ENCODE measurements at places on chromosomes 7 and 10.

DNA sequence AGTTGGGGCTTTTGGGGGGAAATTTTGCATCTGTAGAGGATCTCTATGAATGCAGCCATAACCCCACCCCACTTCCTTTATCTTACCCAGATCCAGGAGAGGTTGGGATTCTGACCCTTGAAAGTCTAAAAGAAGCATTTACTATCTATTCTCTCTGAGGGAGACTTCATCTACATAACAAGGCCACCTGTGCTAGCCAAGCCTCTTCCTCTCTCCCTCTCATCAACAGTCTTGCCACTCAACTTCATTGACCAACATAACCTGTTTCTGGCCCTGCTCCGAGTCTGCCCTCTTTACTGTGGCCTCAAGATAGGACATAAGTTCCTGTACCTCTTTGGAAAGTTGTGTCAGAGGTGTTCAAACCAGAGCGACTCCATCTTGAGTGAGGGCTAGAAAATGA is 19.4 kb downstream of the TUBAL3 start:
- DNase-seq, result no peak

- DNase-seq, result no peak
These were observed 63.3 kb downstream of the IMMP2L start for GRCh38 chr7:111499027-111499426.

- peak; percentile 49 for DNase-seq
These were observed 44.6 kb downstream of the TAX1BP1 start for GRCh38 chr7:27784399-27785053.

DNA sequence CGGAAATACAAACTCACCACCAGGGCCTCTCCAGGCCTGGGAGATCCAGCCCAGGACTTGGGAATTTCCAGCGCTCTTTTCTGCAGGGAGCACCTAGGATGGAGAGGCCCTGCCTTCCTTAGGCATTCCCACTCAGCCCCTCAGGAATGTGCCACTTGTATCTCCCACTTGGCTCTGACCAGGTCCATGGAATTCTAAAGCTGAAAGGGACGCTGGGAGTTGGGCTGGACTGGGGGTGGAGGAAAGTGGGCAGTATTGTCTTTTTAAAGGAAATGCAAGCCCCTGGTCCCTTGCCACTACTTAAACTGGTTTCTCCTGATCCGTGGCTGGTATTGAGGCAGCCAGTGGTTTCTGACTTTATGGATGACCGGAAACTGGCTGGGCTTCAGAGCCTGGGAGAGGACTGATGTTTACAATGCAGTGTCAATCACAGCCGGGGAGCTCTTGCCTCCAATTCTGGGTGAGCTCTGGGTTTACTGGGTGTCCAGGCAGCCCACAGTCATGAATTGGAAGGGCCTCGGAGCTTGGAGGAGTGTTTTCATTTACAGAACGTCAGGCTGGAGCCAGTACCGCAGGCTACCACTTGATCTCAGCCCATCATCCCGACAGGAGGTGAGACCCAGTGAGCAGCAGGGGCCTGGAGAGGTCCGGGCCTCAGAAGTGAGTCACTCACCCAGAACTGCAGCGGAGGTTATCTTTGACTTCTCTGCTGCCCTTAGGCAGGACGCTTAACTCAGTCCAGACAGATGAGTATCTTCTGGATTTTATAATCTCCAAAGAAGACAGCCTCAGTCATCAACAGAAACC is 27.3 kb downstream of the AGAP3 start:
- DNase-seq, result peak; percentile 61

GRCh38 chr10:28139138-28139537 is 140.3 kb upstream of the ODAD2 start:
- DNase-seq, result no peak

DNA sequence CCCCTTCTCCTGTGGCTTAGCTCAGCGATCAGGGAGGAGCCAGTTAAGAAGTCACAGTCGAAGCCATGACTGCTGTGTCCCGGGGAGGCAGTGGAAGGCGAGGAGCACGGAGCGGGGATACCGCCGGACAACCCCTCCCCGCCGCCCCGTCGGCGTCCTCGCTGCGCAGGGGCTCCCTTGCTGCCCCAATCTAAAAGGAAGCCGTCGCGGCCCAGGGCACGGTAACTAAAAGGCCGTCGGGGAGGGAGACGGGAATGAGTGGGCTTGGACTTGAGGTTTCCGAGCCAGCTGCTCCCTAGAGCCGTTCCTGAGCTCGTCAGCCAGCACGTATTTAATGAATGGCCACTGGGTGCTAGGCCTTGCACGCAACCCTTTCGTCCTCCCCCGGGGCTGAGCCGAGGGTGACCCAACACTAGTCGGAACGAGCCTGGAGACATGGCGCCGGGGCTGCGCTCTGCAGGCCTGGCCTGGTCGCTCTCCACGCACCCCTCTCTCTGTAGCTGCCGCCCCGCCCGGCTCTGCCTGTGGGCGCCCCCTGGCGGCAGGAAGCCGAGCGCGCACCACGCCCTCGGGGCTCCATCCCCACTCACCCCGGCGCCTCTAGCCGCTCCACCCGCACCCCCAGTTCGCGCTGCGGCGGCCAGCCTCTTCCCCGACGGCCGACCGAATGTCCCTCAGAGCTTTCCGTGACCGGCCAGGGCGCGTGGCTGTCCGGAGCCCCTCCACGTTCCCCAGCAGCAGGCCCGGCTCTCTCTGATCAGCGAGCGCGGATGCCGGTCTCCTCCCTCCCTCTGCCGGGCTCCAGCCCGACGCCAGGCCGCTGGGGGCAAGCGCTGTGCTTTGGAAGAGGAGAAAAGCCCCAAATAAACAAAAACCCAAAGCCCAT is 29.3 kb upstream of the KCNK18 start:
- no peak for DNase-seq

- no peak for DNase-seq
These were observed 211.1 kb downstream of the HDAC9 start for GRCh38 chr7:18706670-18707069.

DNA sequence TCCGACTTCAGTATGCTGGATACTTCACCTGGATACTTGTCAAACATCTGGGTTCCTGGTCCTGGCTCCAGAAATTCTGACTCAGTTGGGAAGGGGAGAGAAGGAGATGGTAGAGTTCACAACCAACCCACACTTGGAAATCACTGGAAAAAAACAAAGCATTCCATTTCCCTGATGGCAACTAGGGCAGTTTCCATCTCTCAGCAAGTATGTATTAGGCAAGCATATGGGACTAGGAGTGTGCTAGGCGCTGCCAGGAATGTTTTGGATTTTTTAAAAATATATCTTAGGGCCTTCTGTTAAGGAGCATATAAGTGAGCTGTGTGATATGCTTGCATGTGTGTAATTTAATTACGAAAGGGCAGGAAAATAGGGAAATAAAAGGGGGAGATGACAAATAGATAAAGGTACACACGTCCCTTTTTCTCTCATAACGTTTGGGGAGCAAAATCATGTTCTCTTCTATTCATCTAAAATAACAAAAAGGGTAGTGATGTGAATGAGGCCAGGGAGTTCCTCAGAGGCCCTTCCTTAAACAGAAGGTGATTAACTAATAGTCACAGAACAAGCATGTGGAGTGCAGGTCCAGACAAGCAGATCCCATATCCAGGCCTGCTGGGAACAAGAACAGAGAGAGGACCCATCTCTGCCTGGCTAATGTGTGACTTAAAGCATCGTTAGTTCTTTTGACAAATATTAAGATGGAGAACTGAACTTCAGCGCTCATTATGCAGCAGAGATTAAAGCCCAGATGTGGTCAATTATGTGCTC is 64.5 kb upstream of the NFE2L3 start:
- no peak for DNase-seq

DNA sequence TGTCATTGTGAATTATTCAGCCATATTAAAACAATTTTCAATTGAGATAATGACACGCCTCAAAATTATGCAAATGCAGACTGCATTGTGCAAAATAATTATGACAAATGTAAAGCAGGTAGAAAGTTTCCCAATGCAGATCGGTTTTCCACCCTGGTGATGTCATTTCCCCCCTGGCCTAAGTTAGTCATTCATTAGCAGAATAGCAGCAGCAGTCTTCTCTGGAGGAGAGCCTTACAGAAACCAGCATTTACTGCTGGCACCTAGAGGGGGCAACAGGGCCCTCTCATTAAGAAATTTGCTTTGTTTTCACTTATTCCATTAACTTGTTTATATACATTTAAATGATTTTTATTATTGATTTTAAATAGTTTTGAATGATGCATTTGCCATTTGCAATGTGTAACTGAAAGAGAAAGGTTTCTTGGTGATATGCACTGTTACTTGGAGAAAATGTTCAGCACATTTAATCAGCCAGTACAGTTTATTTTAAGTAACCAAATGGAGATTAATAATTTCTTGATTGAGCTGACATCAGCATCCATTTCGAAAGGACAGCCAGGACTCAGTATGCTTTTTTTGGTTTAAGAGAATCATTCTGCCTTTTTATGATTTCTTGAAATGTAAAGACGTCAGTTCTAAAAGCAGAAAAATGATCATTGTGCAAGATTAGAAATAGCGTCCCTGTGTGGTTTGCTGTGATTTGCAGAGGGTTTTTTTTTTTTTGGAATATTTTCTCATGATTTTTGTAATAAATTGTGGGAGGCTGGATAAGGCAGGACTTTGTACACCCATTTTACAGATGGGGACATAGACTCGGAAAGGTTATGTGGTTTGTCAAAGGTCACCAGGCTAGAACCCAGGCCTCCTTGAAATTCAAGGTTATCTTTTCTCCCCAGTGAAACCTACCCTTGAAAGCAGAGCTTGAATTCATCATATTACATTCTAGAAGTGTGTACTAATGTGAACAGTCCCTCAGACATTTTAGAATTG is 3.5 kb downstream of the ARID5B start:
- DNase-seq, result peak; percentile 63

DNA sequence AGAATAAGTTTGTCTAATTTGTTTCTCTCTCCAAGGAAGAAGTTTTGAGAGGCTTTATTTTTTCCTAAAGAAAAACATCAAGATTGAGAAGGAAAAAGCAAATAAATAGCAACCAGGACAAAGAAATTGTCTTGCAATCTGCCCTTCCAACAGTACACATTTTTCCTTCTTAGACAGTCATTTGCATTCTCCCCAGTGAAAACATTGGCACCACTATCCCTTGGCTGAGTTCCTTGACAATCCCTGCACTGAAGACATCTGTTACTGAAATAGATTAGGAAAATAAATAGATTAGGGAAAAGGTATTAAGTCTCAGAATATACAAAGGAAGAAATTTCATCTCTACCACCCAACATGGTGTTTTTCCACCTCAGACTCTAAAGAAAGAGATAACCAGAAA is 12.2 kb upstream of the TMEM243 start:
- no peak for DNase-seq

DNA sequence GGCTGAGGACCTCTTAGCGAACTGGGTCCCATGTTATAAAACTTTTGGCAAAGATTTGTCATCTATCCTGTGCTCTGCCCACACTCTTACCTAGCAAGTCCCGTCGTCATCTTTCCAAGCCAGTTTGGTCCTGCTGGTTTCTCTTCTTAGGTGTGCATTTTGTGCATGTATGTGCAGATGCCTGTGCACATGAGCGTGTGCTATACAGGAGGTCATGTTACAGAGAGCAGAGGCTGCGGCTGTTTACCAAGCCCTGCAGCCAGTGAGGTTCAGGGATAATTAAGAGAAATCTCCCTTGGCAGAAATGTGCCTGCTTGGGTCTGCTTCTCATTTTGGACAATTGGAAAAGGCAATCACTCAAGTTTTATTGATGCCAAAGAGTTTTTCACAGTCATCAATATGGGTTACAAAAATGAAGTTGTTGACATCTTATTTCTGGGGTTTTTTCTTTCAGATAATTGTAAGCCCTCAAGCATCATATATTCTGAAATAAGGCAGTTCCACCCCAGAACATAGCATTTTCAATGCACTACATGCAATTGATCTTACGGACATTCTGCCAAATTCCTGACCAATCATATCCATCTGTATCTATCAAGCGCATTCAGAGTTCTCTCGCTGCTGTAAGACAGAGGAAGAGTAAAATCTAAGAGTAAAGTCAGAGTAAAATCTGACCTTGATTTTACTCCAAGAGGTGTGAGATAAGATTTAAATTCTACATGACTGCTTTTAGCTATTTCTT is 361.4 kb upstream of the ZNF32 start:
- no peak for DNase-seq

DNA sequence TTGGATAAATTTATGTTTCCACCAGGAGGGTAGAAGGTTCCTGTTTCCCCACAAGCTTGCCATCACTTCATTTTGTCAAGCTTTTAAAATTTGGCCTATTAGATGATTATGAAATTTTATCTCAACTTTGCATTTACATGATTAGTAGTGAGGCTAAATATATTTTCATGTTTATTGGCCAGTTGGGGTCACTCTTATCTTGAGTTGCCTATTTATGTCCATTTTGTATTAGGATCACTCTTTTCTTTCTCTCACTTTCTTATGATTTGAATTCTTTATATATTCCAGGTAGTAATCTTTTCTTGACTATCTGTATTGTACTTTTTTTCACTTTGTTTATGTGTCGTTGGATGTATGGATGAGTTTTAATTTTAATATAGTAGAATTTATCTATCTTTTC is 218.6 kb upstream of the SLC26A5 start:
- DNase-seq, result no peak

- no peak for DNase-seq
These were observed 36.3 kb downstream of the JAZF1 start for GRCh38 chr7:28144266-28144665.

DNA sequence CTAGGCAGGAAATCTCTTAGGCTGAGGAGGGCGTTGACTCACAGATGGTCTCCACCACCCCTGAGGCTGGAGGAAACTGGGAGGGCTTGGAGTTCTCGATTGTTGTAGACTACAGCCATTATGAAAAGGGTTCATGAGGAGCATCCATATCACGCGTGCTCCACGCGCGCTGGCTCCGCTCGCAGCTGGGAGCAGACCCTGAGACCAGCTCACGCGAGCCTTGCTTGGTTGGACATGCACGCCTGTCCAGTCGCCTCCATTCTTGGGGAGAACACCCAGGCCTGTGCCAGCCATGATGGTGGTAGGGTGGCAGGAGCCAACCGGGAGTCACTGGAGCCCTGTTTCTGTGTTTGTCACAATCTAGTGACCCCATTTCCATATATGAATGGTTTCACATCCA is 139.1 kb downstream of the TCERG1L start:
- no peak for DNase-seq

DNA sequence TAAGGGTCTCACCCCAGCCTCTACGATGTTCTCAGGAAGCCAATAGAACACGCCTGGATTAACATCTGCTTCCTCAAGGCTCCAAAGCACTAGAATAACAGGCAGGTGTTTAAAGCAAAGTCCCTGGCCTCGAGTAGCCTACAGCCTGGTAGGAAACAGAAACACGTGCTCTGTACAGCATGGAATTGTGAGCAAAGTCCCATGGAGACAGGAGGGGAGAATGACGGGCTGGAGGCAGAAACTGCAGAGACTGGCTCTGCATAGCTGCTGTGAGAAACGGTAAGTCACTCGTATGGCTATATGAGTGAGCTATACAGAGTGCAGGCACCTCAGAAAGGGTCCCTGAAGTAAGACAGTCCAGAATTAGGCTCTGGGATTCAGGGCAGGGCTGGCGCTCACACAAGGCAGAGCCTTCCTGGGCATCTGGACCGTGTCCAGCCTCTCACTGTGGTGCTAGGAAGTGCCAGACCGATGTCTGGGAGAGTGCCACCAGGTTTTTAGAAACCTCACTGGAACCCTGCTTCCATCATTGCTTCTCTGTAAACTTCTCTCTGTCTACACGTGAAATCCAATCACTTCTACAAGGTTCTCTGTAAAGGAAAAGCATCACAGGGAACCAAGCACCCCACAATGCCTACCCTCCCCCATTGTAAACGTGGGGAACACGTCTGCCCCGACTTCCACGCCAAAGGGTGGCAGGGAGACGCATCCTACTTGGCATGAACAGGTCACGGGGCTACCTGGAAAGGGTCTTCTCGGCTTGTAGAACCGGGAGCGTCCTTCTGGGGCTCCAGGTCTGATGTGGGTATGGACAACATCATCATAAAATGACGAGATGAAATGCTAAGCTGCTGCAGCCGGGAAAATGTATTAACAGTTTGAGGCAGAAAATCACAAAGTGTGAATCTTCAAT is 38.8 kb upstream of the SHH start:
- DNase-seq, result no peak

- DNase-seq, result no peak
These were observed 148.1 kb downstream of the DNAJB9 start for GRCh38 chr7:108717781-108718180.
